ENCODE measurements at places on chromosomes 5 and 9. TPM values are rescaled to one million over a fixed set of nuclear protein-coding genes. Genes with fewer than 3 reads are reported as not detected.

Gene SLIT3
- total RNA-seq = 30.7 TPM

Gene PCA3
- 0.44 TPM for total RNA-seq

DNA sequence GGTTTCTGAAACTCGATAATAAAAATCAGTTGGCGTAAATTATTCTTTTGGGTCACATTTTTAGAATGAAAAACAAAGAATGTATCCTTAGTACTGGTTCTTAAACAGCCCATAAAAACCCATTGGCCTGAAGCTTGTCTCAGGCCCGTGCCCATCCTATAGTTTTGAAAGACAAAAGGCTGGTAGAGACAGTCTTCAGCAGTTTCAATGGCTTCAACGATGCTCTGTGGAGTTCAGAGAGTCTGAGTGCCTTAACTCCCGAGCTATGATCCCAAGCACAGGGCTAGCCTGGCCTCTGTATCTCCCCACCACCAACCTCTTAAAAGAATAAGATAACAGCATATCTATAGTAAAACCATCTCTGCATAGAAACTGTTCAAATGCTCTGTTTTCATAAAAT is 595.0 kb downstream of the CDH12 start:
- DNase-seq = no peak
- no peaks in the 10 kb centered on the region for H3K4me1 ChIP-seq
- H3K27ac ChIP-seq = no peak overlapping the region
- no peaks in the 10 kb centered on the region for H3K27me3 ChIP-seq

DNA sequence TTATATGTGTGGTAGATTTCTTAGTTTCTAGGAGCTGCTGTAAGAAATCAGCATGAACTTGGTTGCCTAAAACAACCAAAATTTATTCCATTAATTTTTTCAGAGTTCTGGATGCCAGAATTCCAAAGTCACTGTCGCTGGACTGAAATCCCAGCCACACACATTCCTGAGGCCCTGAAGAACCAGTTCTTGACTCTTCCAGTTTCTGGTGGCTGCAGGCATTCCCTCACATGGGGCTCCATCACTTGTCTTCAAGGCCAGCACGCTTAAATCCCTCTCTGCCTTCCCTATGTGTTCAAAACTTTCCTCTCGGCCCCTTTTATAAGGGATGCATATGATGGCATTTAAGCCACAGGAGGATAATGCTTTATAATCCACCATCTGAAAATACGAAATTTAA is 1237.5 kb upstream of the CDH9 start:
- H3K4me3 ChIP-seq = no peak overlapping the region
- no peaks in the 10 kb centered on the region for H3K27me3 ChIP-seq
- DNase-seq = no peak
- no peaks in the 10 kb centered on the region for H3K4me1 ChIP-seq

- no peak overlapping the region for H3K27ac ChIP-seq
- no peak overlapping the region for H3K4me3 ChIP-seq
- no peaks in the 10 kb centered on the region for H3K4me1 ChIP-seq
- no peaks in the 10 kb centered on the region for H3K27me3 ChIP-seq
- H3K36me3 ChIP-seq = no peaks in the 10 kb centered on the region
Observed at GRCh38 chr9:94534901-94535300, 20.0 kb upstream of the PCAT7 start.

GRCh38 chr9:99822109-99822805 is 572 bp downstream of the NR4A3 start:
- peaks cover 19% of the 10 kb centered on the region for H3K27me3 ChIP-seq
- no peaks in the 10 kb centered on the region for H3K4me1 ChIP-seq
- peak overlapping the region; percentile 87 for H3K4me3 ChIP-seq
- peak; percentile 30 for DNase-seq

- peak; percentile 44 for DNase-seq
- no peaks in the 10 kb centered on the region for H3K27me3 ChIP-seq
- H3K4me3 ChIP-seq = no peak overlapping the region
- H3K4me1 ChIP-seq = no peaks in the 10 kb centered on the region
- H3K36me3 ChIP-seq = no peaks in the 10 kb centered on the region
Observed at GRCh38 chr5:32445831-32446614, 1.5 kb upstream of the ZFR start.

DNA sequence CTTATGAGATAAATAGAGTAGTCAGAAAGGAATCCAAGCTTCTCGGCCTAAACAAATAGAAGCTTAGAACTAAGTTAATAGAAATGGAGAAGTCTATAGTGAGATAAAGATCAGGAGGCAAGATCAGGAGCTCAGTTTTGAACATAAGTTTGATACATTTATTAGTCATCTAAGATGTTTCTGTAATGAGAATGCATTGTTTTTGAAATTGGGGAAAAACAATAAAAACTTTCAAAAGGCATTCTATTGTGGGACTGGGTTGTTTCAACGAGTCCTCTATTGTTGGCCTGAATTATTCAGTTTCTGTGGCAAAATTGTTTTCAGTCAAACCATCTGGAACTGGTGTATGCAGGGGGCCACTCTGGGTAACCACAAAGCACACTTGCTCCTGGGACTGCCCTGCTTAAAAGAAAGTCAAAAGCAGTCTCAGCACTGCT is 181.0 kb upstream of the CLINT1 start:
- H3K36me3 ChIP-seq = no peaks in the 10 kb centered on the region
- no peaks in the 10 kb centered on the region for H3K4me1 ChIP-seq
- DNase-seq = no peak

Data from breast epithelium (tissue), 4 donors.